ENCODE measurements at places on chromosomes 6 and 20. TPM values are rescaled to one million over a fixed set of nuclear protein-coding genes. Genes with fewer than 3 reads are reported as not detected.

GRCh38 chr6:143598466-143599080 is 79.2 kb upstream of the PHACTR2 start:
- no peak overlapping the region for H3K27ac ChIP-seq
- no peak overlapping the region for H3K4me3 ChIP-seq
- H3K4me1 ChIP-seq, result no peaks in the 10 kb centered on the region
- H3K36me3 ChIP-seq, result no peaks in the 10 kb centered on the region
- no peaks in the 10 kb centered on the region for H3K27me3 ChIP-seq

DNA sequence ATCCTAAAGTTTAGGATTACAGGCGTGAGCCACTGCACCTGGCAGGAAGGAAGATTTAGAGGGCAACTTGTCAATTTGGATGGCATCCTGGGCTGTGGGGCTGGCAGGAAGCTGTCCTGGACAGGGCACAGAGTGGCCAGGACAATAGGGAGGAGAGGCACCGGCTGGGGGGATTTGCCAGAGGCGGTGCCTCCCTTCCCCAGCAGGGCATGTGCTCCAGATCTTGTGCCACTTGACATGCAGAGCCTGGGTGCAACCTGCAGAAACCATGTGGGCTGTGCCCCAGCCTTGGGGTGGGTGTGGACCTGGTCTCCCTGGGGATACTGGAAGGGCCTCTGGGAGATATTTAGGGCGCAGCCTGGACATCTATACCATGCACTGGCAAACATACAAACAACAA is 58.6 kb upstream of the EEF1A1 start:
- no peak for DNase-seq
- peak overlapping the region; percentile 91 for H3K27ac ChIP-seq
- no peaks in the 10 kb centered on the region for H3K27me3 ChIP-seq
- no peak overlapping the region for H3K4me3 ChIP-seq
- peaks cover 7% of the 10 kb centered on the region for H3K4me1 ChIP-seq

- DNase-seq, result no peak
- no peaks in the 10 kb centered on the region for H3K27me3 ChIP-seq
- peak overlapping the region; percentile 95 for H3K27ac ChIP-seq
- no peaks in the 10 kb centered on the region for H3K36me3 ChIP-seq
- H3K4me3 ChIP-seq, result peak overlapping the region; percentile 96
Observed at GRCh38 chr20:38032585-38033329, 499 bp downstream of the TTI1 start.

DNA sequence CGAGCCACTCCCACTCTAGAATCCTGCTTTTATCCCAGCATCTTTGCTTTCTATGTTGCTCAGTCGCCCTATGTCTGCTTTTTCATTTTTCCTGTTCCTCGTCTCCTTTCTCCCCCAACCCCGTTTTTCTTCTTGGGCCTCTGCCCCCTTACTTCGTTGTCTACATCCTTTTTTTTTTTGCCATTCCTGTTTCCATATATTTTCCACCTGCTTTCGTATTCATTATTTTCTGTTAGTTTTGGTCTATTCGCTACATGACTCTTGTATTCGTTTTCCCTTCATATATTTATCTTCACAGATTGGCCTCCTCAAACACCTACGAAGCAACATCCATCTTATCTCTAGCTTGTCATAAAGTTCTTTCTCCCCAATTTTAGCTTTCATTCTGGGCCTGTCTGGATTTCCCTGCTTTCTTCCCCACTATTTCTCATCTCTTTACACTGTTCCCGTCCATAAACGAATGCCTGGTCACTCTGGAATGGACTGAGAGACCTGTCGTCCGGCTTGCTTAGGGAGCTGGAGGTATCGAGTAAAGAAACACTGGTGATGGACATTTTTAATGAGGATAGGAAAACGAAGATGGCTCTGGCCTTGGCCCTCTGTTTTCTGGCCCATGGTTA is 915 bp downstream of the PRRC2A start:
- H3K27me3 ChIP-seq, result no peaks in the 10 kb centered on the region
- DNase-seq, result no peak
- H3K4me1 ChIP-seq, result peaks cover 8% of the 10 kb centered on the region
- peaks cover 12% of the 10 kb centered on the region for H3K36me3 ChIP-seq
- H3K27ac ChIP-seq, result peak overlapping the region; percentile 99
- peak overlapping the region; percentile 79 for H3K4me3 ChIP-seq

GRCh38 chr20:12535316-12535715 is 473.5 kb upstream of the SPTLC3 start:
- H3K27ac ChIP-seq, result no peak overlapping the region
- H3K36me3 ChIP-seq, result no peaks in the 10 kb centered on the region
- H3K27me3 ChIP-seq, result no peaks in the 10 kb centered on the region
- H3K4me1 ChIP-seq, result no peaks in the 10 kb centered on the region
- no peak for DNase-seq
- H3K4me3 ChIP-seq, result no peak overlapping the region

- H3K36me3 ChIP-seq, result no peaks in the 10 kb centered on the region
- no peaks in the 10 kb centered on the region for H3K27me3 ChIP-seq
- H3K27ac ChIP-seq, result no peak overlapping the region
- no peak for DNase-seq
Observed at GRCh38 chr6:13993416-13993815, 68.7 kb downstream of the RNF182 start.

GRCh38 chr6:16198061-16198705 is 40.2 kb upstream of the GMPR start:
- no peak overlapping the region for H3K4me3 ChIP-seq
- H3K4me1 ChIP-seq, result no peaks in the 10 kb centered on the region
- no peaks in the 10 kb centered on the region for H3K27me3 ChIP-seq
- no peaks in the 10 kb centered on the region for H3K36me3 ChIP-seq
- no peak overlapping the region for H3K27ac ChIP-seq

- no peaks in the 10 kb centered on the region for H3K4me1 ChIP-seq
- H3K4me3 ChIP-seq, result no peak overlapping the region
- no peaks in the 10 kb centered on the region for H3K27me3 ChIP-seq
- no peaks in the 10 kb centered on the region for H3K36me3 ChIP-seq
- no peak overlapping the region for H3K27ac ChIP-seq
Observed at GRCh38 chr6:36657942-36658544, 20.5 kb upstream of the CDKN1A start.

- no peak for DNase-seq
- H3K27ac ChIP-seq, result peak overlapping the region; percentile 7
- no peak overlapping the region for H3K4me3 ChIP-seq
- H3K4me1 ChIP-seq, result peaks cover 5% of the 10 kb centered on the region
- no peaks in the 10 kb centered on the region for H3K27me3 ChIP-seq
- H3K36me3 ChIP-seq, result no peaks in the 10 kb centered on the region
Observed at GRCh38 chr6:7239590-7239948, 73.4 kb downstream of the SSR1 start.

- no peaks in the 10 kb centered on the region for H3K36me3 ChIP-seq
- no peak for DNase-seq
- H3K27ac ChIP-seq, result no peak overlapping the region
- no peaks in the 10 kb centered on the region for H3K27me3 ChIP-seq
- no peak overlapping the region for H3K4me3 ChIP-seq
Observed at GRCh38 chr6:6631534-6632276, 43.2 kb downstream of the LY86 start.

GRCh38 chr6:132785936-132786335 is 12.5 kb downstream of the SLC18B1 start:
- H3K36me3 ChIP-seq, result no peaks in the 10 kb centered on the region
- no peaks in the 10 kb centered on the region for H3K27me3 ChIP-seq
- DNase-seq, result no peak
- no peak overlapping the region for H3K27ac ChIP-seq
- no peak overlapping the region for H3K4me3 ChIP-seq

GRCh38 chr6:28985462-28986164 is 19.5 kb downstream of the ZNF311 start:
- H3K27me3 ChIP-seq, result peaks cover 2% of the 10 kb centered on the region
- H3K4me1 ChIP-seq, result no peaks in the 10 kb centered on the region
- H3K4me3 ChIP-seq, result peak overlapping the region; percentile 66
- H3K36me3 ChIP-seq, result no peaks in the 10 kb centered on the region
- peak overlapping the region; percentile 78 for H3K27ac ChIP-seq

DNA sequence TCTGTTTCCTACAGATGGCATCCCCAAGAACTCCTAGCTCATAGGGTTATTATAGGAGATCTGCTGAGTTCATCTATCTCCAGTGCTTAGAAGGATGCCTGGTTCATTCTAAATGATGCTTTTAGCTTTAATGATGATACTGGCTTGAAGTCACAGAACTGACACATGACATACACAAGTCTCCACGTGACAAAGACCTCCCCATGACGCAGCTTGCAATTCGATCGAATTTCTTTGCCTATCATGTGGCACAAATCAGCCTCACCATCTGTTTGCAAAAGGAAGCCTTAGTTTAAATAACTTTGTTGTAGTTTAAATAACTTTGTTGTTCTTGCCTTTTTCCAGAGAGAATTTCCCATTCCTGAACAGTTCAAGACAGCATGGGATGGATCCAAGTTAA is 44.1 kb upstream of the FAM8A1 start:
- H3K36me3 ChIP-seq, result no peaks in the 10 kb centered on the region
- H3K4me3 ChIP-seq, result no peak overlapping the region
- no peaks in the 10 kb centered on the region for H3K27me3 ChIP-seq

GRCh38 chr6:155850408-155850841 is 394.8 kb upstream of the NOX3 start:
- H3K27ac ChIP-seq, result no peak overlapping the region
- no peak overlapping the region for H3K4me3 ChIP-seq

DNA sequence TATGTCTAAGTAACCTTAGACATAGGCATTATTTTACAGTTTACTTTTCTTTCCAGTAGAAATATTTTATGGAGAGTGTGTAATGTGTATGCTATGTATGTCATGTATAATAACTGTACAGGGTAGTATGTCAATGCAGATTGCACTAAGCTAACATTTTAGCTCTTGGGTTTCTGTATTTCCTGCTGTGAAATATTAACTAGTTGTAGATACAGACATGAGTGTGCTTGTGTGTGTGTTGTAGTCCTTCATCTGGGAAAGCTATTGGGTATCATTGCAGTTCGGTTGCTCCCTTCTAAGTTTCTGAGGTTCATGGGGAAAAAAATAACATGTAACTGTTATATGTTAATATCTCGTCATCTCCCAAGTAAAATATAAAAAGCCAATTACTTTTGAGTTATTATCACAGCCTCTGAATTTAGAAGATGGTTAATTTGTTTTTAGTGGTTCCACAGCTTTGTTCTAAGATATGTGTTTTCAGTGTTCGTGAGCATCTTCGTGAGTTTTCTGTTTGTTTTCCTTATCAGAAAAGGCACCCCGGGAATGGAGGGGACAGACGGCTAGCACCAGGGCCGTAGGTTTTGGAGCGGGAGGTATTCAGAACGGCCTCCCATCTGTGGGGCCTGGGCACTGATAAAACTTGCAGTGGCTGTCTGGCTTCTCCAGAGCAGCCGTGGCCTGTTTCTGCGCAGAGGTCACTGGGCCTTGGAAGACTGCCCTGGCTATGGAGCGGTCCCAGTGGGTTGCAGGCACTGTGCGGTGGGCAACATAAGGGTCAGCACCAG is 215.0 kb downstream of the ARID1B start:
- no peak for DNase-seq
- no peak overlapping the region for H3K27ac ChIP-seq
- H3K4me1 ChIP-seq, result no peaks in the 10 kb centered on the region
- no peaks in the 10 kb centered on the region for H3K27me3 ChIP-seq
- H3K36me3 ChIP-seq, result no peaks in the 10 kb centered on the region

GRCh38 chr20:2695206-2695983 is 2.8 kb downstream of the EBF4 start:
- no peaks in the 10 kb centered on the region for H3K4me1 ChIP-seq
- no peaks in the 10 kb centered on the region for H3K27me3 ChIP-seq
- no peak overlapping the region for H3K27ac ChIP-seq
- H3K36me3 ChIP-seq, result no peaks in the 10 kb centered on the region
- H3K4me3 ChIP-seq, result no peak overlapping the region

DNA sequence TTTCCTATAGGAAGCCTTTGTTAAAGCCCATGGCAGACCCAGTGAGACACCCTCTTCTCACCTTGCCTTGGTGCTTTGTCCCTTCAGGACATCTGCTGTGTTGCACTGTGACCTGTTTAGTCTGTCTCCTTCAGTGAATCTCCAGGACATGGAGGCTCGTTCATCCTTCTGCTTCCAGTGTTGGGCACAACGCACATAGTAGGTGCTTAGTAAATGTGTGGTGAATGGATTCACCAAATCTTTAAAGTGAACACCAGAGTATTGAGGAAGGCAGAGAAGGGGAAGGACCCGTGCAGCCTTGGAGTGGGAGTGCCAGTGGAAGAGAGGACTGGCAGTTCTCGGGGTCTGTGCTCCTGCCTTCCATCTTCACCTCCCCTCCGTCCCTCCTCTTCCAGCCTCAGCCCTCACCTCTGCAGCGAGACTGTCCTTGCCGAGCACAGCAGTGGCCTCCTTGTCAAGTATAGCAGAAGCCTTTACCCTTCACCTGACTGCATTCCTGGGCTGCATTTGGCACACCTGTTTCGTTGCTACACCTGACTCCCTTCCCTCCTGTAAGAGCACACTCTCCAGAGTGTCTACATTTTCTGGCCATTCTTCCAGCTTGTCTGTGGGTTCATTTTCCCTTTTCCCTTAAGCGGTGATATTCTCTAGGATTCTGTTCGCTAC is 49.2 kb downstream of the ARID1B start:
- H3K4me3 ChIP-seq, result no peak overlapping the region
- H3K4me1 ChIP-seq, result peaks cover 4% of the 10 kb centered on the region
- H3K27me3 ChIP-seq, result no peaks in the 10 kb centered on the region
- no peaks in the 10 kb centered on the region for H3K36me3 ChIP-seq
- DNase-seq, result no peak

- peak overlapping the region; percentile 67 for H3K4me3 ChIP-seq
- no peaks in the 10 kb centered on the region for H3K4me1 ChIP-seq
- H3K27ac ChIP-seq, result peak overlapping the region; percentile 91
- no peaks in the 10 kb centered on the region for H3K27me3 ChIP-seq
- H3K36me3 ChIP-seq, result no peaks in the 10 kb centered on the region
Observed at GRCh38 chr6:121437851-121438651, 2.6 kb downstream of the GJA1 start.

- H3K27me3 ChIP-seq, result no peaks in the 10 kb centered on the region
- H3K4me1 ChIP-seq, result no peaks in the 10 kb centered on the region
- H3K36me3 ChIP-seq, result no peaks in the 10 kb centered on the region
- H3K27ac ChIP-seq, result no peak overlapping the region
- no peak overlapping the region for H3K4me3 ChIP-seq
- DNase-seq, result no peak
Observed at GRCh38 chr6:22205266-22205665, 91.6 kb downstream of the PRL start.

Gene OR12D3
- total RNA-seq, result not detected

Gene LZTS3
- 9.3 TPM for total RNA-seq

Gene ZNF831
- total RNA-seq, result 1.6 TPM

Gene BCLAF1
- total RNA-seq, result 218 TPM

Gene ID4
- 92.9 TPM for total RNA-seq

Gene LY86
- total RNA-seq, result 3.4 TPM

Gene MICA
- 23.6 TPM for total RNA-seq

Gene CCN5
- total RNA-seq, result 1,283 TPM

Gene MCM8
- total RNA-seq, result 6.7 TPM

Gene NR2E1
- not detected for total RNA-seq

Gene SLC12A5
- total RNA-seq, result 0.33 TPM

Gene SAMD5
- total RNA-seq, result 13.5 TPM

Gene BACH2
- total RNA-seq, result 6.2 TPM

Gene FAM120B
- total RNA-seq, result 28.8 TPM

Gene ROMO1
- 306 TPM for total RNA-seq

Gene CST2
- not detected for total RNA-seq

Gene SNPH
- total RNA-seq, result 2.3 TPM

Gene TRIM10
- not detected for total RNA-seq

Gene UNC5CL
- 1.1 TPM for total RNA-seq

Gene THBD
- 28.2 TPM for total RNA-seq

Data from breast epithelium (tissue), 4 donors.